ENCODE measurements at places on chromosomes 1 and 21. TPM values are rescaled to one million over a fixed set of nuclear protein-coding genes. Genes with fewer than 3 reads are reported as not detected.

DNA sequence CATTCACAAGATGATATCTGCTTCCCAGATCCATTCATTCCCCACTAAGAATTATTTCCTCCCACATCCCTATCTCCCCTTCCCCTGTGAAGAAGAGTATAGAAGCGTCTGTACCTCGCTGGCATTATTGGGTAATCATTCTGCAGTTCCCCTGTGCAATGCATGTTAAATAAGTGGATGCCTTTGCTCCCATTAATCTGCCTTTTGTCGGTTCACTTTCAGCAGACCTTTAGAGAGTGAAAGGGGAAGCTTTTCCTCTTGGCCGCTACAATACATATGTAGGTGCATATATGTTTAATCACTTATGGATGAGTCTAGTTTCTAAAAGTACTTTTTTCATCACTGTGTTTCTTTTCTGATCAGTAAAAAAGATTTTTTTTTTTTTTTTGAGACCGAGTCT lies 7.0 kb downstream of the CLCN6 start:
- DNase-seq = no peak

DNA sequence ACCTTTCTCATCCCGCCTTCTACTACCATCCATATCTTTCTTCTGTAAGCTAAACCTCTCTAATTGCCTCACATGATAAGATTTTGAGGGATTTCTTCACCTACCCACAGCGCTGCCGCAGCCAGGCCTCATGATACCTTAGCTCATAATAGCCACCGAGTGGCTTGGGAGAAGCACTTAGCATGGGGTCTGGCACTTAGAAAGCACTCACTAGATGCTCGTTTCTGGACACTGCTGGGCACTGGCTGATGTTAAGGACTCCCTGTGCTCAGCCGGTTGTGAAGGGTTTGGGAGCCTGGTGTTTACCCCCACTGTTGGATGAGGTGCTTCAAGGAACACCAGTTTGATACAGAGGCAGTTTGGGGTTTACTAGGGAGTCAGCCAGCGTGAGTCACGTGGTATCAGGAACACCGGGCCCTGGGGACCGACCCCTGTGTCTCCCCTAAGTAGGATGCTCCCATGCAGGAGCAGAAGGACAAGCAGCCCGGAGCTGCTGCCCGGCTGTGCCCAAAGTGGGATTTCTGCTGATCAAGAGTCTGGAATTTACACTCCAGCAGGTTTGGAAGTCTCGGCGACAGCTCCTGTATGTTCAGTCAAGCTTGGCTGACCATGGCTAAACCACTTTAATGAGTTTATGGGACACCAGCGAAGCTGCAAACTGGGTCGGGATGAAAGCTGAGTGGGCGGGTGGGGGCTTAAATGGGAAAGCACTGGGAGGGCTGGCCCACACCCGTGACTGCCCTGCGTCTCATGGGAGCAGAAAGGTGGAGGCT lies 63.3 kb downstream of the GALNT2 start:
- no peak for DNase-seq

DNA sequence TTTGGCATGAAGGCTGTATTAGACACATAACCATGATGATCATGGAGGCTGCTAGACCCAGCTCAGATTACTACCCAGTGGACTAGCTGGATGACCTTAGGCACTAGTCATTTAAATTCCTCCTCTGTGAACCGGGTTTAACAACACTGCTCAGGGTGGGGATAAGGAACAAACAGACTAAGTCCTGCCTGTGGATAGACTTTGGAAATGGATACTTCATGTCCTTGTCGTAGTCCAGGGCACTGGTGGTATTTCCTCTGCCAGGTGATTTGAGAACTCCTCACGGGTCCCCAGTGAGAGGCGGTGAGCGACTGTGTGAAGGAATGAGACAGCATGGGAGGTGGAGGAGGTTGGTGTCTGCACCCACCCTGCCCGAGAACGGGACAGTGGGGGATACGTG lies 72.9 kb upstream of the SELENON start:
- no peak for DNase-seq

DNA sequence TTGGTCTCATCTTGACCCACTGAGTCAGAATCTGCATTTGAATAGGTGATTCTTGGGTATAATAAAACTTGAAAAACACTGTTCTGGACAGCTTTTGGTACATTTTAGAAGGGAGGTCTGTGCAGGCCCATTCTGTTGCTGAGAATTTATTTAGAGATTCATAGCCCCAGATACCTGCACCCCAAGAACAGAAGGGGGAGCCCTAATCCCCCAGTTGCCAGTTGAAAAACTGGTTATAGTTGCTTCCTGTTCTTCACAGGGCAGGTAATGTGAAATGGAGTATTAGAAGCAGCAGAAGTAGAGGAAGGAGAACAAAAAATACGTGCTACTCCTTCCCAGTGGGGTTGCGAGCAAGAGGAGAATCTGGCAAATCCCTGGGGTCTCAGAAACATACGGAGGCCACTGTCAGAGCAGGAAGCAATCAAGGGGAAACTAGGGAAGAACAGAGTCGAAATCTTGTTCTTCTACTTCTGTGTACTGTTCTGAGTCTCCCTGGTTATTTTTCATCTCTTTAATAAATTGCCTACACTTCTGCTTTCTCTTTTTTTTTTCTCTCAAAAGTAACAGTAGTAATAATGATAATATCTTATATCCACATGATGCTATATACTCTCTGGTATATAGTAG lies 4.6 kb upstream of the CLCA2 start:
- no peak for DNase-seq

DNA sequence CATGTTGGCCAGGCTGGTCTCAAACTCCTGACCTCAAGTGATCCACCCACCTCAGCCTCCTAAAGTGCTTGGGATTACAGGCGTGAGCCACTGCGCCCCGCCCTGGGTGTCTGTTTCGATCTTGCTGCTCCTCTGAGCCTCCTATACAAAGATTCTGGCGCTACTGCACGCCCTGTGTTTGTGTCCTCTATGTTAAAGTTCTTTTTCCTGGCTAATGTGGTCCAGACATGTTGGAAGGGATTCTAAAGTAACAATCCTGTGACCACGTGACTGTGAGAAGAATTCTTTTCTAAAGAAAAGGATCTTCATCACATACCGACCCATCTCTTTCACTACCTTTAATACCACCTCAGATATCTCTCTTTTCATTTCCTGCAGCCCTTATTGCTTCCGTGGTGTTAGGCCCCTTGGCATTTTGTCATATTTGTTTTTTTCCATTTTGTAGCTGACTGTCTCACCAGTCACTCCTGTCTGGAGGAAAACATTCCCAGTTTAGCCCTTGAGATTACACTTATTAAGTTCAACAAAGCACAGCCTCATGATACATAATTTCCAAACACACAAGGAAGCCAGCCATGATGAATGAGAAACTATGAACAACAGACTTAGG lies 27.2 kb upstream of the ENO1 start:
- no peak for DNase-seq

GRCh38 chr1:87089823-87090222 lies 175.4 kb downstream of the HS2ST1 start:
- no peak for DNase-seq

DNA sequence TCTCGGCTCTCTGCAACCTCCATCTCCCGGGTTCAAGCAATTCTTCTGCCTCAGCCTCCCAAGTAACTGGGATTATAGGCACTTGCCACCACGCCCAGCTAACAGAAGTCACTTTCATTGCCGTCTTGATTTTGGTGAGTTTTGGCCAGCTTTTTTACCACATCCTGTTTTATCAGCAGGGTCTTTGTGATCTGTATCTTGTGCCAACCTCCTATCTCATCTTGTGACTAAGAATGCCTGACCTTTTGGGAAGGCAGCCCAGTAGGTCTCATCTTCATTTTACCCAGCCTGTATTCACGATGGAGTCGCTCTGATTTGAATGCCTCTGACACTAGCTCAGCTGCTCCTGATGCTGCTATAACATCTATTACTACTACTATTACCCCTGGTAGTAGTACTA lies 46.8 kb upstream of the BARHL2 start:
- no peak for DNase-seq

DNA sequence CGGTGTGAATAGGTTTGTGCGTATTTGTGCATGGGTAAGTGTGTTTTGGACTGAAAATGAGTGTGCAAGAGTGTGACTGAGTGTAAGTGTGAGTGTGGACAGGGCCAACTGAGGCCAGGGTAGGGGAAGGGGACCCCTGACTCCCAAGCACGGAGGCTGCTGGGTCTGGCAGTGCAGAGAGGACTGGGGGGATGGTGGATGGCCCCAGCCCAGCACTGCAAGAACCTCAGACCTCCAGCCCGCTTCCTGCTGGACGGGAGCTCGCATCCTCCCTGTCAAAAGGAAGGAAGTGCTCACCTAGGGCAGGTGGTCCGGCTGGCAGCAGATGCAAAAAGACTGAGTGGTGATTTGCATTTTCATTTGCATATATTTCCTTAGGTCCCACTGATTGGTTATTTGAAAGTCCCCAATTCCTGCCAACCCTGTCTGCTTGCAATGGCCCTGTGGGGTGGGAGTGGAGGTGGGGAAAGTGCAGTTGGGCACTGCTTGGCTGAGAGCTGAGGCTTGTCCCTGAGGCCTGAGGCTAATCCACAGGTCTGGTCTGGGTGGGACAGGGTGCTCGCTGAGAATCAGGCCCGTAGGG lies 42.8 kb upstream of the CASZ1 start:
- no peak for DNase-seq

GRCh38 chr1:89453123-89453972 lies 71.3 kb upstream of the LRRC8B start:
- DNase-seq = no peak

GRCh38 chr1:7120863-7121621 lies 335.8 kb downstream of the CAMTA1 start:
- no peak for DNase-seq

- no peak for DNase-seq
Observed at GRCh38 chr1:158059984-158060383, 66.5 kb downstream of the KIRREL1 start.

DNA sequence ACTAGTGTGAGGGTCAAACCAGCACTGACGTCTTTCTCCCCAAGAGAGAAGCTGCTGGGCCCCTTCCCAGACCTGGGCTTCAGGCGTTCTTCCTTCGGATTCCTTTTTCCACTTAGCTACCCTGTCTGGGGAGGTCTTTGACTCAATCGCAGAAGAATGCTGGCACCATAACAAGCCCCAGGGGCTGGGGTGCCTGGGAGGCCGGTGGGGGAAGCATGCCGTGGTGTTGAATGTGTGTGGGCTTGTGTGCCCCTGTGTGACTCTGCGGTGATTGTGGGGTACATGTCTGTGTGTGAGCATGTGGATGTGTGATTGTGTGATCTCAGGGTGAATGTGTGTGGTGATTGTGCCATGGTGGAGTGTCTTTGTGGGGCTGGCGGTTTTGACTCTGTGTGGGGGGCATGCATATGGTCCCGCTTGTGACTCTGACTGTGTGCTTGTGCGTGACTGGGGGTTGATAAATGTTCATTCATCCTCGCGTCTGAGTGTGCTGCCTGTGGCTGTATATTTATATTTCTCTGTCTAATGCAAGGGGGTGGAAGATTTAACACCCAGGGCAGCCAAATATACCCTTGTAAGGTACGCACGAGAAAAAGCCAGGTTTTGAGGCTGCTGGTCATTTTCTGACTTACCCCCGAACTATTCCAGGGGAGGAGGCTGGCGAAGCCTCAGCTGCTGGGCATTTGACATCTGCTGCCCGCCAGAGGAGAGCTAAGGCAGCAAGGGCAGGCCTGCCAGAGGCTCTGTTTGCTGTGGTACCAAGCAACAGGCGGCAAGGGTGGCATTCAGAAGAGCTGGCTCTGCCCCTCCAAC lies 1.1 kb upstream of the SYNC start:
- no peak for DNase-seq

GRCh38 chr21:39386194-39386593 lies 37.3 kb upstream of the HMGN1 start:
- DNase-seq = peak; percentile 42

- DNase-seq = no peak
Observed at GRCh38 chr21:45162809-45163208, 88.4 kb downstream of the ADARB1 start.

- DNase-seq = no peak
Observed at GRCh38 chr1:100485855-100486258, 52.1 kb upstream of the GPR88 start.

GRCh38 chr21:40162075-40162474 lies 294.8 kb downstream of the PCP4 start:
- no peak for DNase-seq

- DNase-seq = no peak
Observed at GRCh38 chr1:2158272-2158671, 36.3 kb downstream of the FAAP20 start.

- no peak for DNase-seq
Observed at GRCh38 chr1:89451011-89451410, 73.6 kb upstream of the LRRC8B start.

- peak; percentile 61 for DNase-seq
Observed at GRCh38 chr1:111369177-111369576, 58.4 kb downstream of the OVGP1 start.

GRCh38 chr21:41667136-41667535 lies 99.7 kb downstream of the RIPK4 start:
- DNase-seq = no peak

DNA sequence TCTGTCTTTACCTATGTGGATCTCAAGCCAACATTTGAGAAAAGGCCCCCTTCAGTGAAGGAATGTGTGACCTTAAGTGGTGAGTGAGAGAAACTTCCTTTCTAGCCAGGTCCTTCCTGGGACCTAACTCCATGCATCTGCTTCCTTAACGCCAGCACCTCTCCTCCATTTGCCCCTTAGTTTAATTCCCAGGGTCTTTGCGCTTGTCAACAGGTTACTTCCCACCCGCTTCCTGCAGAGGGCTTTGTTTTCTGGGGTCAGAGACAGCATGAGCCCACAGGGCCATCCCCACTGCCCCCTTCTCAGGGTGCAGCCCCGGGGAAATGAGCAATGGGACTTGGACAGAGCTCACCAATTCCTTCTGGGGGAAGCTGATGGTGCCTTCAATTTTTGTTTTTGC lies 54.8 kb downstream of the EVA1C start:
- no peak for DNase-seq

- DNase-seq = no peak
Observed at GRCh38 chr1:223352944-223353343, 11.0 kb downstream of the SUSD4 start.

Gene UCHL5
- total RNA-seq = 47.5 TPM

Gene GSTM5
- total RNA-seq = 1.8 TPM

Gene CENPF
- not detected for total RNA-seq

Gene KIF17
- 1.8 TPM for total RNA-seq

Gene KRTAP25-1
- total RNA-seq = not detected

Gene HAO2
- total RNA-seq = not detected

Gene SPRR1A
- not detected for total RNA-seq

Gene C4BPB
- 11.9 TPM for total RNA-seq

Gene BCAS2
- total RNA-seq = 20.8 TPM

Gene TRIM46
- total RNA-seq = 0.26 TPM

Gene OR2T29
- not detected for total RNA-seq

Gene SPRR2D
- not detected for total RNA-seq
